NCI-H1092 (cell line): ENCODE measurements at places on chromosomes 7 and 10.
A peak's percentile ranks its signal among the peaks of the same experiment; 100 is the strongest.

DNA sequence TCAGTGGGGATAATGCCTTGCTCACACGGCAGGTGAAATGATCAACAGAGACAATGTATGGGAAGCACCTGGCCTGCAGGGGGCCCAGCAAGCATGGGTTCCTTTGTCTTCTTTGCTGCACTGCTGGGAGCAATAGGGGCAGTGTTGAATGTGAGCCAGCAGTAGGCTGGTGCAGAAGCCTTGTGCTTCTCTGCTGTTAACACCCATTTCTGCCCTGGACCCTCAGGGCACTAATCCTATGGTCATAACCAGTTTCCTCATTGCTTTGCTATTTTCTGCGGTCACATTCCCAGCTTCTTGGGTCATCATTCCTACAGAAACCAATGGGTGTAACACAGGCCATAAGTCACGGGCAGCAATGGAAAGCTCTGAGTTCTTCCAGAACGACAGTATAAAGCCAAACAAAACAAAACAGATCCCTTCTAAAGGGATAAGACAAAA is 10.9 kb upstream of the LGI1 start:
- no peak for DNase-seq

- DNase-seq: no peak
These were observed 126.6 kb upstream of the PARD3 start for GRCh38 chr10:34941471-34942357.

DNA sequence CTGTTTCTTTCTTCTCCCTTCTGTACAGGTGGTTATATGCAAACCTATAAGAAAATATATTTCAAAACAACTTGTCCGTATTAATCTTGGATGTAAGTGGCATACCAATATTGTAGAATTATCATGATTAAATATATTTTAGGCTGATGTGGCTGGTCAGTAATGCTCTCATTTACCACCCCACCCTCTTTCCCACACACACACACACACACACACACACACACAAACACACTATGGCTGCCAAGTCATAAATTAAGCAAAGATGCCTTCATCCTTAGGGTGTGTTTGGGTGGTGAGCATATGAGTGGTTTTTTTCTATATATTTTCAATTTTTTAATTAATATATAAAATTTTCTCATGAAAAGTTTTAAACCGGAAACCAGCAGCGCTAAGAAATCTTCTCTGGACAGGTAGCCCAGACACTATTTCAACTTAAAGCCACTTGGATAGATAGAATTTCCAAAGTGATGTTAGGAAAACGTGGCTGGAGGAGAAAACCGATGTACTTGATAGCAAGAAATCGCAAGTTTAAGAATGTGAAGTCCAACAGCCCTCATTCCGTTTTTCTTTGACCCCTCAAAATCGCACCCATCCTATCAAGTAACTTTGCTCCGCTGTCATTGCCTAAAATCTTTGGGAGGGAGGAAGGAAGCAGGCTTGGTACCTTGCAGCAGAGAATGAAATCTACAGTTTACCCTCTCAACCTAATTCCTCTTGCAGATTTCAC is 171.7 kb downstream of the FAM107B start:
- DNase-seq: no peak

- DNase-seq: no peak
These were observed 813 bp upstream of the MTURN start for GRCh38 chr7:30133736-30134610.

- DNase-seq: peak; percentile 30
These were observed 7.0 kb downstream of the AIMP2 start for GRCh38 chr7:6015917-6016652.

DNA sequence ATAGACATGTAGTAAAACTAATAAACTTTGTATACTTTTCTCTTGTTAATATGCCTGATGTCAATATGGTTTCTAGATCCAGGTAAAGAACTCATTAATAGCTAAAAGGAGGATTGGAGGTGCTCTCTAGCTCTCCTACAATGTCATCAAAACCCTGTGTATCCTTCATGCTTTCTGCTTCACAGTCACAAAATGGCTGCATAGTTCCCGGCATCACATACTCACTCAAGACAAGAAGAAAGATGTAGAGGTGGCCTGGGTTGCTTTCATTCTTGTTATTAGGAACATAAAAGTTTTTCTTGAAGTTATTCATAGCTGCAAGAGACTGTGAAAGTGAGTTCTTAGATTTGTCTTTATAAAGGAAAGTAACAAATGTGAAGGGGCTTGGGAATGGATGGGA is 149.7 kb upstream of the EEPD1 start:
- DNase-seq: no peak

- peak; percentile 1 for DNase-seq
These were observed 7.9 kb downstream of the SLC25A28 start for GRCh38 chr10:99612167-99612831.
